Activated CD8-positive, alpha-beta memory T cell treated with anti-CD3 and anti-CD28 coated beads, Interleukin-2, amount 50 U/mL, for 4 hours (primary cell): ENCODE measurements at places on chromosomes 12 and 14.

GRCh38 chr12:75766263-75767160 is 255.1 kb upstream of the KRR1 start:
- DNase-seq, result no peak

GRCh38 chr12:118033323-118033722 is 16.8 kb downstream of the RFC5 start:
- no peak for DNase-seq

- DNase-seq, result no peak
Observed at GRCh38 chr14:89616852-89617341, 199.9 kb upstream of the FOXN3 start.

DNA sequence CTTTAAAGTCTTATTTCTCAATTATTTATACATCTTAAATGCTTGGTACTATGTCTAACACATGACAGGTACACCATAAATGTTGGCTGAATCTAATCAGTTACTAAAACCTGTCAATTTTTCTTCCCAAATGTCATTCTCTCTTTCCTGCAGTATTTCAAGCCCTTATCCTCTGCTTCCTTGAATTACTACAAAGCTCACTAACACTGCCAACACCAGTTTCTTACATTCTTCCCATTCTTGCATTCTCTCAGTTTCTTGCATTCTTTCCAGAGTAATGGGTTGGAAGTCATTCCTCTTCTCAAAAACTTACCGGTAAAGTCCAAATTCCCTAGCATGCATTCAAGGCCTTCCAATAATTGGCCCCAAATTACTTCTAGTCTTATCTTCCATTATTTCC is 9.6 kb upstream of the SMARCC2 start:
- no peak for DNase-seq

DNA sequence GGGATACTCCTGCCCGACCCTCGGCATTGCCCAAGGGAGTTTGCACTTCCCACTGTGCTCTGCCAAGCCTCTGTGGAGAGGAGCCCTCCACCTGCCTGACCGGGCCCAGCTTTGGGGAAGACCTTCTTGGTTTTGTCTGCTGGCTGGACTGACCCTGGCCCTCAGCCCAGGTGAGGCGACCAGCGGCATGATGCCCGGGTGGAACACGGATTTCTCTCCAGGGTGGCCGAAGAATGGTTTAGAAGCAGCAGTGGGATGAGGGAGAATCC is 15.6 kb downstream of the ZBTB42 start:
- DNase-seq, result no peak
